ENCODE measurements at places on chromosomes 4 and X. TPM values are rescaled to one million over a fixed set of nuclear protein-coding genes. Genes with fewer than 3 reads are reported as not detected.

The ATP2B3 gene
- not detected for total RNA-seq

The MSN gene
- total RNA-seq, result 609 TPM

The WDR44 gene
- total RNA-seq, result 8.9 TPM

The NDUFB11 gene
- 90.8 TPM for total RNA-seq

The CXCL6 gene
- total RNA-seq, result not detected

The PAGE5 gene
- total RNA-seq, result not detected

The COL25A1 gene
- not detected for total RNA-seq

The PCDH7 gene
- total RNA-seq, result not detected

The CPEB2 gene
- total RNA-seq, result 6.7 TPM

The CCSER1 gene
- 0.14 TPM for total RNA-seq

The RNF128 gene
- not detected for total RNA-seq

The ESX1 gene
- not detected for total RNA-seq

The NPY2R gene
- not detected for total RNA-seq

The PARM1 gene
- 0.05 TPM for total RNA-seq

The PPP4R3C gene
- total RNA-seq, result not detected

The GPAT3 gene
- total RNA-seq, result 1.3 TPM

The HSFX3 gene
- not detected for total RNA-seq

The AVPR2 gene
- total RNA-seq, result not detected

The JCHAIN gene
- total RNA-seq, result not detected

The ZNF718 gene
- total RNA-seq, result 10.3 TPM

The TCEAL9 gene
- total RNA-seq, result 2.3 TPM

The APELA gene
- not detected for total RNA-seq

The UGT2A1 gene
- not detected for total RNA-seq

The SLITRK4 gene
- total RNA-seq, result not detected

The HSFX2 gene
- not detected for total RNA-seq

The CSN1S1 gene
- total RNA-seq, result not detected

The ERCC6L gene
- 11.3 TPM for total RNA-seq

The SLIT2 gene
- not detected for total RNA-seq

The TMEM47 gene
- not detected for total RNA-seq

The DDX3X gene
- total RNA-seq, result 207 TPM

The FAAH2 gene
- total RNA-seq, result 8.1 TPM

The SSX2 gene
- total RNA-seq, result not detected

The FAM149A gene
- total RNA-seq, result 0.44 TPM

The ART3 gene
- not detected for total RNA-seq

The KLB gene
- total RNA-seq, result not detected

The NAP1L2 gene
- 1.9 TPM for total RNA-seq

The POU4F2 gene
- total RNA-seq, result not detected

The NDNF gene
- total RNA-seq, result 0.16 TPM

The CT83 gene
- total RNA-seq, result not detected

The MSX1 gene
- 0.09 TPM for total RNA-seq

The PLA2G12A gene
- total RNA-seq, result 31.1 TPM

The COL4A6 gene
- total RNA-seq, result not detected

The KLF8 gene
- total RNA-seq, result 5.4 TPM

The PFKFB1 gene
- 0.55 TPM for total RNA-seq

The GLUD2 gene
- 0.65 TPM for total RNA-seq

The ABCE1 gene
- 172 TPM for total RNA-seq

The GASK1B gene
- not detected for total RNA-seq

The NR0B1 gene
- not detected for total RNA-seq
